Coronary artery (tissue), 2 donors: ENCODE measurements at places on chromosomes 2 and 18.

DNA sequence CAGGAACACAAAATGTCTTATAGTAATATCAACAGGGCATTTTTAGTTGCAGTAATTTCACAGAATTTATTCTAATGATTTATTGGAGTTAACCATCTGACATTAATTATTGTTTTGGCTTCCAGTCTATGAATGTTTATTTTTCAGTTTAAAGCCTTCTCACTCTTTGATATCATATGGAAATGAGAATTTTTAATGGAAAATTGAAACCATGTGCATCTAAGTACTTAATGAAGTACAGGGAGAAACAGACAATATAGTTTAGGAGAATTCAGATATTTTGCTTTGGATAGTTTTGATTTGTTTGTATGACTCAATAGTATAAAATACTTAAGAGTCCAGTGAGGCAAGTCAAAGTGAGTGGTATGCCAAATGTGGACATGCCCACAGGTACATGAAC is 126.1 kb downstream of the OLA1 start:
- no peak for DNase-seq

- no peak for DNase-seq
Observed at GRCh38 chr2:143486976-143487375, 357.8 kb downstream of the ARHGAP15 start.

GRCh38 chr2:130875935-130876334 is 39.2 kb downstream of the ARHGEF4 start:
- DNase-seq, result peak; percentile 53

DNA sequence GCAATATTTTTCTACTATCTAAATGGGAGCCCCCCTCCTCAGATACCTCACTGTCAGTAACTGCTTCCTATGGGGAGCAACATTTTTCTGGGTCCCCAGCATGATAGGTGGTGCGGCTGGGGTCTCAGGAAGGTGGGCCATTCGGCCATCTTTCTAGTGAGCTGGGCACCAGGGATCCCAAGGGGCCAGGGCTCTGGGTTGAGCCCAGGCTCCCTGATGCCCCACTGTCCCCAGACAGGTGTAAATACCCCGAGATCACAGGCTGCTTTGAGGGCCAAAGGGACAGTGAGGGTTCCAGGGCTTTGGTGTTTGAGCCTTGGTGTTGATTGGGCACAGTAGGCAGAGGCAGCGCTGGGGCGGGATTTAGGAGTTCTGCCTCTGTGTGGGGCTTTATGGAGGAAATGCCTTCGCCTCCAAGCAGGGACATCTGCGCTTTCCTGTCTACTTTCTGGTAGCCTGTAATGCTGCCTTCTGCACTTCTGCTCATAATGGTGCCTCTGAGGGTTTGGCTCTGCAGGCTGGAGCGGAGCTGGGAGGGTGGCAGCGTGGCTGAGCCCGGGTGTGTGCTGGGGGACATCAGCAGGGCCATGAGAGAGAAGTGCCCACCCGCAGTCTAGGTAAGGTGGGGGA is 5.3 kb downstream of the ITM2C start:
- no peak for DNase-seq

- no peak for DNase-seq
Observed at GRCh38 chr2:123514613-123515207, 510.4 kb upstream of the CNTNAP5 start.

DNA sequence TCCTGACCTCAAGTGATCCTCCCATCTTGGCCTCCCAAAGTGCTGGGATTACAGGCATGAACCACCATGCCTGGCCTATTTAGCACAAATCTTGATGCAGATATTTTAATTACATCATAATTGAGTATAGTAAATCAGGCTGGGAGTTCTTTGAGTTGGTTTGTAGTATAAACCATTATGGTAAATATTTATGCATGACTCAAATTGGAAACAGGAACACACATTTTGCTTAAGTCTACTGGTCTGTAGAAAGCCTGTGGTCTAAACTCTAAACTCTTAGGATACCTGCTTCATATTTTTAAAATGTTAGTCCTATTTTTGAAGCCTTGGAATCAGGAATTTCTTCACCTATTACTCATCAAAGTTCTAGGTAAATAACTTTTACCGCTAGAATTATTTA is 16.8 kb downstream of the ASXL3 start:
- no peak for DNase-seq

DNA sequence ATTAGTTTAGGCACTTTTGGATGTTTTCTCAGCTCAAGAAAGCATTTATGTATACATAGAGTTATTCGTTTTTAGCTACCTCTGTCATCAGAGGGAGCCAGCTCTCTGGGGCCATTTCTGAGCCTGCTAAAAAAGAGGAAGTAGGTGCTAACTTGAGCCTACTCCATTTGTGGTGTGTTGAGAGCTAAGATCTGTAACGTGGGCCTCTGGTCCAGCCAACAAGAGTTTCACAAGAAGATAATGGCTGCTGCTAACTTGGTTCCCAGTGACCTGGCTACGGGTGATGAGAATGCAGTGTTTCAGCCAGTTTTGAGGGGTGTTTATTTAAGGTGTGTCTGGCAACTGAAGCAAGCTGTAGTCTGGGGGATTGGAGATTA is 182.5 kb downstream of the PRKCE start:
- DNase-seq, result no peak

DNA sequence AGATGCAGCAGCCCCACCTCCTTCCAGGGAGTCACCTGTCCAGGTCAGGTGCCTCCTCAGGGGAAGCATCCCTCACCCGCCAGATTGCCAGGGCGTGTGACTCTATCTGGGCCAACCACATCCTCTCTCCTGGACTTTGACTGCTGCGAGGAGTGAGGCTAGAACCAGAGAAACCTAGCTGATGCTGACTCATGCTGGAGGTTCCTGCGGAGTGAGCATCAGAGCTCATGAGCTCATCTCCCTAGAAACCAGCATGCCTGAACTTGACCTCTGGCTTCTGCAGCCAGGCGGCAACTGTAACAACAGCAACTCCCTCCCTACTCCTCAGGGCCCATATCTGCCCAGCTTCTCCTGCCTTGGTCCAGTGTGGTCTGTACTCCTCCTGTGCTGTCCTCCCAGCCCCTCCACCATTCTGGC is 28.3 kb upstream of the NT5DC4 start:
- no peak for DNase-seq

- DNase-seq, result no peak
Observed at GRCh38 chr2:25190536-25190935, 22.2 kb upstream of the POMC start.

- DNase-seq, result no peak
Observed at GRCh38 chr2:127695491-127696472, 5.5 kb upstream of the SFT2D3 start.

GRCh38 chr18:68937029-68937599 is 139.2 kb downstream of the CCDC102B start:
- DNase-seq, result no peak

DNA sequence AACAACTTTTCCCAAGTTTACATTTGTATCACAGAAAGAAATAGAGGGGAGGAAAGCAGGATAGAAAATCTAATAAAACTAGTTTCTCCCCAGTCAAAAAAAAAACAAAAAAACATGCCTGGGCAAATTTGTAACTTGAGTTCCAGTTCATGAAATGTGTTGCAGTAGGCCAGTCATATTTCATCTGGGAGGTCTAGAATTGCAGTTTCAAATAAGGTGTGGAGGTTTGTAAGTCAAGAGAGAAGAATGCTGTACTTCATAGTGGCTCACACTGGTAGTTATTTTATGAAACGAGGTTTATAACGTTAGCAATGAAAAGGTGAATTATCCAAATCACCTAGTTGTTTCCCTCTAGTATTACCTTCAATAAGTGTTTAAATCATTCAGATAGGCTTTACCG is 1313.9 kb upstream of the SLC39A10 start:
- no peak for DNase-seq

- DNase-seq, result no peak
Observed at GRCh38 chr2:226845386-226846116, 9.7 kb downstream of the RHBDD1 start.

DNA sequence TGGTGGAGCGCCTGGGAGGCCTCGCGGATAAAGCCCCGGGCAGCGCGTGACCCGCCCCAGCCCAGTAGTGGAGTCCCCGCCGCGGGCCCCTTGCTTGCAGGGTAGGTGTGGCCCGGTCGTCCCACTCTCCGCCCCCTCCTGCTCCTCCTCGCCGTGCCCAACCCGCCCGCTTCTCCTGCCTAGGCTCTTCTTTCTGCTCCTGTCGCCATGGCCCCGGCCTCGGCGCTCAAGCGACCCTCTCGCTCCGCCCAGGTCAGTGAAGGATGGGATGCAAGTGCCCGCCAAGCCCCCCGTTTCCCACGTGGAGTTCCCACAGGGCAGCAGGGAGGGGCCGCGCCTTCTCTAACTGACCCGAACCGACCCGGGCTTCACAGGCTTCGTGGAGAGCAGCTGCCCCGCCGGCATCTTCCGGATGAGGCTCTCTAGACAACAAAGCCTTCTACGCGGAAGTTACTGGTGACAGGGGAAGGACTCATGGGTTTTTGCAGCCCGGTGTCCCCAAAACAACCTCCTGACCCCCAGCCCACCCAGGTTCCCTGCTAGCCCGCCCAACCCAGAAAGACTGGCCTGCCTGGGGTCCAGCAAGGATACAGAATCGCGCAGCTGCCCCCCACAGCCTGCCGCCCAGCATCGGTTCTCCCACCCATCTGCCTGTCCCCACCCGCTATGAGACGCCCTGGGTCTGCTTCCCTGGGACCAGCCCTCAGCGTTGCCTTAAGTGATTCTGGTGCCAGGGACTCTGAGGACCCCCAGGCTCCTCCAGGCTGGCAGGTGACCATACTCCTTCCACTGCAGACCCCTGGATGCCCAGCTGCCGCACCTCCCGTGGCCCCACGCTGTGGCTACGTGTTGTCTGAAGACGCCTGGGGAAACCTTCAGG is 32.8 kb downstream of the TTC32 start:
- no peak for DNase-seq

GRCh38 chr2:40249577-40249976 is 202.3 kb downstream of the SLC8A1 start:
- no peak for DNase-seq
